ENCODE measurements at places on chromosomes 1 and 21.

- no peaks in the 10 kb centered on the region for H3K36me3 ChIP-seq
- no peaks in the 10 kb centered on the region for H3K27me3 ChIP-seq
- DNase-seq: no peak
- peaks cover 50% of the 10 kb centered on the region for H3K4me1 ChIP-seq
Measured at GRCh38 chr1:212671342-212672031, 28.2 kb downstream of the BATF3 start.

GRCh38 chr21:44291936-44292811 lies 6.5 kb downstream of the AIRE start:
- peak; percentile 76 for DNase-seq
- H3K27ac ChIP-seq: no peak overlapping the region
- no peaks in the 10 kb centered on the region for H3K36me3 ChIP-seq

GRCh38 chr1:118148034-118148433 lies 37.0 kb downstream of the SPAG17 start:
- H3K27me3 ChIP-seq: no peaks in the 10 kb centered on the region
- no peaks in the 10 kb centered on the region for H3K36me3 ChIP-seq
- H3K4me1 ChIP-seq: no peaks in the 10 kb centered on the region
- DNase-seq: no peak

DNA sequence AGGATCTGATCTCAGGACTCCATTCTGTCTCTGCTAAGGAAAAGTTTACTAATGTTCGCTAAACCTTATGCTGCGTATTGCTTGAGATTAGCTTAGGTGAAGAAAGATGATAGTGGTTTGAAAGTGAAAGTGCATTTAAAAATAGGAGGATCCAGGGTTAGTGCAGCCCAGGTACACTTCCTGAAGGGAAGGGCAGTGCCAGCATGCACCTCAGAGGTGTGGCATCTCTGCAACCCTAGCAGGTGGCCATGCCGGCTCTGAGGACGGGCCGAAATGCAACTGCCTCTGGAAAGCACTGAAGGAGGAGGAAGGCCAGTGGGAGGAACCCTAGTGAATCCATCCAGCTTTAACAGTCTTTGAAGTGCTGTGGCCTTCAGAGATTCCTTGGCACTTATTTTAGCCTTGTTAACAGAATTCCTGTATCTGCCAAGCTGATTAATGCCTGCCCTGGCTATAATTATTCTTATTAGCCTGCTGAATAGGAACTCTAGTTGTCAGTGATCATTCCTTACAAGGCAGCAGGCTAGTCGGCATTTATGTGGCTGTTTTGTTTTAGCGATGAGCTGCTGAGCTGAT lies 5.5 kb downstream of the PTGFRN start:
- no peak overlapping the region for H3K4me3 ChIP-seq
- no peak overlapping the region for H3K27ac ChIP-seq
- H3K4me1 ChIP-seq: peaks cover 7% of the 10 kb centered on the region
- peaks cover 24% of the 10 kb centered on the region for H3K27me3 ChIP-seq
- no peaks in the 10 kb centered on the region for H3K36me3 ChIP-seq

GRCh38 chr21:45849651-45850050 lies 131.9 kb upstream of the COL6A1 start:
- H3K27ac ChIP-seq: no peak overlapping the region
- DNase-seq: no peak
- H3K36me3 ChIP-seq: no peaks in the 10 kb centered on the region
- no peaks in the 10 kb centered on the region for H3K4me1 ChIP-seq
- H3K4me3 ChIP-seq: no peak overlapping the region

- H3K4me3 ChIP-seq: no peak overlapping the region
- H3K4me1 ChIP-seq: no peaks in the 10 kb centered on the region
- no peak overlapping the region for H3K27ac ChIP-seq
- no peaks in the 10 kb centered on the region for H3K27me3 ChIP-seq
- no peak for DNase-seq
Measured at GRCh38 chr1:113765306-113766230, 6.3 kb upstream of the PHTF1 start.

DNA sequence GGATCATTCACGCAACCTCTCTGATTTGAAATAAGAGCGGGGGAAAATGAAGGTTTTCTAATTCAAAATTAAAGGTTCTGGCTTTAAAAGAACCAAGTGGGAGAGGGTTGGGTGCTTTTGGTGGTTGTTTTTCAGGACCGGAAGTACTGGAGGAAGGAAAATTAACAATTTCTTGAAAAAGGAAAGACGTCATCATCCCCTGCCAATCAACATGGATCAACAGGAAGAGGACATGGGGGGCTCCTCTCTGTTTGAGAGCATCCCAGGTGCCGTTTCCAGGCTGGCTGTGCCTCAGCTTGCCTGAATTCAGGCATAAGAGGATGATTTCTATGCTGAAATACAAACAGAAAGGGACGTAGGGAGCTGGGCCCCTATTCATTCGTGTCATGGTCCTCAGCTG lies 21.6 kb upstream of the NID1 start:
- no peak overlapping the region for H3K27ac ChIP-seq
- H3K4me3 ChIP-seq: no peak overlapping the region
- DNase-seq: no peak
- no peaks in the 10 kb centered on the region for H3K27me3 ChIP-seq

DNA sequence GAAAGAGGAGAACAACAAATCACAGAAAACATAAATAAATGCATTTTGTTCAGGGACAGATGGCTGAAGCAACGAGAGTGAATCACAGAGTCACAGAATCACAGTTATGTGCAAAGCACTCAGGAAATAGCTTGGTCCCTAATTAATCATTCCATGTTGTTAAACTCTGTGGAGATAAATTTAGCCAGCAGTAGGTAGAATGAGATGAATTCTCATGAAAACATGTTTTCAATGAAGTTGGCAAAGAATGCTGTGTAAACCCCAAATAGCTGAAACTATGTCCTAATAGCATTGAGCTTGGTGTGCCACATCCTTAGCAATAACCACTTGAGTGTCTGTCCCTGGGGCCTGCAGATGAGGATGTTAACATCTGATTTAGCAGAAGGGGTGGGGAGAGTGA lies 20.4 kb downstream of the LEPR start:
- no peak for DNase-seq
- H3K4me1 ChIP-seq: no peaks in the 10 kb centered on the region
- no peak overlapping the region for H3K4me3 ChIP-seq
- H3K36me3 ChIP-seq: peaks cover 2% of the 10 kb centered on the region
- no peaks in the 10 kb centered on the region for H3K27me3 ChIP-seq
